ENCODE measurements at places on chromosomes 11 and 22. TPM values are rescaled to one million over a fixed set of nuclear protein-coding genes. Genes with fewer than 3 reads are reported as not detected.

The MLC1 gene
- 32.6 TPM for total RNA-seq

The NOX4 gene
- 8.4 TPM for total RNA-seq

The PHOX2A gene
- total RNA-seq = not detected

- no peak for DNase-seq
Observed at GRCh38 chr22:31952094-31952401, 7.7 kb downstream of the YWHAH start.

GRCh38 chr11:44868021-44868420 lies 82.7 kb downstream of the TP53I11 start:
- no peak for DNase-seq

DNA sequence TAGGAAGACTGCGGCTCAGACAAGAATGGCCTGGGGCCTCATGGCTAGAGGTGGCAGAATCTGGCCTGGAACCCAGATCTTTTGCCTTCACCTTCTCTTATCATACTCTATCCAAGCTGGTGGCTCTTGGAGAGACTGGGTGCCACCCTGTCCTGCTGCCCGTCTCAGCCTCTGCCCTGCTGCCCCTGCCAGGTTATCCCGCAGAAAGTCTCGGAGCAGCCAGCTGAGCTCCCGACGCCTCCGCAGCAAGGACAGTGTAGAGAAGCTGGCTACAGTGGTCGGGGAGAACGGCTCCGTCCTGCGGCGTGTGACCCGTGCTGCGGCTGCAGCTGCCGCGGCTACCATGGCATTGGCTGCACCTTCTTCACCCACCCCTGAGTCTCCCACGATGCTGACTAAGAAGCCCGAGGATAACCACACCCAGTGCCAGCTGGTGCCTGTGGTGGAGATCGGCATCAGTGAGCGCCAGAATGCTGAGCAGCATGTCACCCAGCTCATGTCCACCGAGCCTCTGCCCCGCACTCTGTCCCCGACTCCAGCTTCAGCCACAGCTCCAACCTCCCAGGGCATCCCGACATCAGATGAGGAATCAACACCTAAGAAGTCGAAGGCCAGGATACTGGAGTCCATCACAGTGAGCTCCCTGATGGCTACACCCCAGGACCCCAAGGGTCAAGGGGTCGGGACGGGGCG lies 5.9 kb downstream of the INCENP start:
- DNase-seq = no peak

DNA sequence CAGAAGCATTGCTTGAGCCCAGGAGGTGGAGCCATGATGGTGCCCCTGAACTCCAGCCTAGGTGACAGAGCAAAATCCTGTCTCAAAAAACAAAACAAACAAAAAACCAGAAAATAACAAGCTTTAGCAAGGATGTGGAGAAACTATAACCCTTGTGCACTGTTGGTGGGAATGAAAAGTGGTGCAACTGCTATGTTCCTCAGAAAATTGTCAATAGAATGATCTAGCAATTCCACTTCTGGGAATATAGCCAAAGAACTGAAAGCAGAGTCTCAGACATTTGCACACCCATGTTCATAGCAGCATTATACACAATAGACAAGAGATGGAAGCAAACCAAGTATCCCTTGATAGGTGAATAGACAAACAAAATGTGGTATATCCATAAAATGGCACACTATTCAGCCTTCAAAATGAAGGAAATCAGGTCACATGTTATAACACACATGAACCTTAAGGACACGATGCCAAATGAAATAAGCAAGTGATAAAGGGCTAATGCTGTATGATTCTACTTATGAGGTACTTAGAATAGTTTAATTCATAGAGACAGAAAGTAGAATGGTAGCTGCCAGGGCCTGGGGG lies 15.9 kb downstream of the KLHL22 start:
- no peak for DNase-seq

GRCh38 chr22:43200031-43200430 lies 13.1 kb upstream of the TTLL12 start:
- DNase-seq = no peak

DNA sequence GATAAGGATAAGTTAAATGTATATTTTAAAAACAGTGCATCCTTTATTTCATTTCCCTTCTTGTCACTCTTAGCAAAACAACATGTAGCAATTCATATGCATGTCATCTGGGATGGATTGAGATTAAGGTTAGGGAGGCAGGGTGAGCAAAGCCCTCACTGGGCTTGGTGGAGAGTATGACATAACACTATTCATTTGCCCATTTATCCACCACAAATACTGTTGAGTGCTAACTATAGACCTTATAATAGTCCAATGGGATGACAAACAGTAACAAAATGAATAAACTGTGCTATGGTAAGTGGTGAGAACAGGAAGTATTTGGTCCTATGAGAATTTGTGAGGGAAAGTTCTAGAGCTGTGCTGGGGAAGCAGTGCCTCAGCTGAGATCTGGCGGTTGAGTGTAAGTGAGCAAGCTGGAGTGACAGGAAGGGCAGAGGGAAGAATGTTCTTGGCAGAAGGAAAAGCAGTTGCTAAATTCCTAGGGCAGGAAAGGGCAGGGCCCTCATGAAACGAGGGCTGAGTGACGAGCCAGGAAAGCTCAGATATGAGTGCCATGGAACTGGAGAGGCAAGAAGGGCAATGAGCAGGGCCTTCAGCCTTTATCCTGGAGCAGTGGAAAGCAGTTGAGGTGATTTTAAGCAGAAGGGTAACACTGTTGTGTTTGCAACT lies 6.7 kb downstream of the HSD17B12 start:
- no peak for DNase-seq

GRCh38 chr11:95291946-95292345 lies 60.9 kb upstream of the SESN3 start:
- no peak for DNase-seq

DNA sequence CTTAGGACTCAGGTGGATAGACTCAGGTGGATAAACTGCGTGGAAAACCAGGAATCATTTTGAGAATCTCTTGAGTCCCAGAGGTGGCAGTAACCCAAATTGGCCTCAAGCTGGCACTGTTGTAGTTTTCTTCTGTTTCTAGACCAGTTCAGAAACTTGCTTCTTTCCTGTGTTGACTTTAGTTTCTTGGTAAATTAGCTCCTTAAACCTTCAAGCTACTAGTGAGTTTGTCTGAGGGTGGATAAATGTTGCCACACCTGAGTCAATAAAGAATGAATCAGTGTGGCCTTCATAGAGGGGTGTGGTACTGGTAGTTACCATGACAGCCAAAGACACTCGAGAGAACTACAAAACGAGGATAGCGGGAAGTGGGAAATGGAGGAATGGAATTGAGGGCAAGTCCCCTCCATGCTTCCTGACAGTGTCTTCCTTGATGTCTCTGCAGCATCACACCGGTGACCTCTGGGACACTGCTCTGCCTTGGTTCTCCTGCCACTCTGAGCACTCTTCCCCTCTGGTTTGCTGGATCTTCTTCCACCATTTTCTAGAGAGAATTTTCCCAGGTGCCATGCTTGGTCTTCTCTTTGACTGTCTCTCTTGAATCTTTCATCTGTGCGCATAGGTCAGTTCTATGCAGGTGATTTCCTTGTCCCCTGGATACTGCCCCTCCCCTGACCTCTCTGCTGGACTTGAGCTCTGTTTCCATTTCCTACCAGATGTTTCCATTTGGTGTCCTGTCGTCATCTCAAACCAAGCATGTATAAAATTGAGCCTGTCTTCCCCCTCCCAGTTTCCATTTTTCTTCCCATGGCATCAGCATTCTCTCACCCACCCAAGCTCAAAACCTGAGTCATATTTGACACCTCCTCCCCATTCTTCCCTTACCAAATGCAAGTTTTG lies 7.2 kb downstream of the POLD4 start:
- no peak for DNase-seq

DNA sequence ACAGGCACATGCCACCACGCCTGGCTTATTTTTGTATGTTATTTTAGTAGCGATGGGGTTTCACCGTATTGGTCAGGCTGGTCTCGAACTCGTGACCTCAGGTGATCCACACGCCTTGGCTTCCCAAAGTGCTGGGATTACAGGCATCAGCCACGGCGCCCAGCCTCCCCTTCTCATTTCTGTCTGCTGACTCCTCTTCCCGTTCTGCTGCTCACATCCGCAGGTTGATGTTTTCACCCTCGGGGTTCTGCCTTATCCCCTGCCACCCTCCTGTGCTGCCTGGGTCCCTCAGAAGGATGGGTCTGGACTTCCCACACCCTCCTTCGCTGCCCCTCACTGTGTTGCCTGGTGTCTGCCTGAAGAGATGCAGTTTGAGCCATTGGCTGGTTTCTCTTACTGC lies 19.2 kb upstream of the VSIG10L2 start:
- DNase-seq = no peak

GRCh38 chr11:129840236-129840635 lies 24.6 kb downstream of the TMEM45B start:
- no peak for DNase-seq

- DNase-seq = no peak
Observed at GRCh38 chr11:67027943-67028542, 5.1 kb downstream of the SYT12 start.

- no peak for DNase-seq
Observed at GRCh38 chr11:102656528-102656927, 31.4 kb upstream of the MMP20 start.

Data from occipital lobe (tissue), 3 donors.